ENCODE measurements at places on chromosomes 12 and 14.

- DNase-seq: no peak
These were observed 517.6 kb upstream of the TMEM132C start for GRCh38 chr12:127749416-127749815.

- DNase-seq: no peak
These were observed 21.9 kb downstream of the OR6J1 start for GRCh38 chr14:22622255-22622654.

- DNase-seq: no peak
These were observed 64.4 kb downstream of the TTLL5 start for GRCh38 chr14:75725481-75725880.

DNA sequence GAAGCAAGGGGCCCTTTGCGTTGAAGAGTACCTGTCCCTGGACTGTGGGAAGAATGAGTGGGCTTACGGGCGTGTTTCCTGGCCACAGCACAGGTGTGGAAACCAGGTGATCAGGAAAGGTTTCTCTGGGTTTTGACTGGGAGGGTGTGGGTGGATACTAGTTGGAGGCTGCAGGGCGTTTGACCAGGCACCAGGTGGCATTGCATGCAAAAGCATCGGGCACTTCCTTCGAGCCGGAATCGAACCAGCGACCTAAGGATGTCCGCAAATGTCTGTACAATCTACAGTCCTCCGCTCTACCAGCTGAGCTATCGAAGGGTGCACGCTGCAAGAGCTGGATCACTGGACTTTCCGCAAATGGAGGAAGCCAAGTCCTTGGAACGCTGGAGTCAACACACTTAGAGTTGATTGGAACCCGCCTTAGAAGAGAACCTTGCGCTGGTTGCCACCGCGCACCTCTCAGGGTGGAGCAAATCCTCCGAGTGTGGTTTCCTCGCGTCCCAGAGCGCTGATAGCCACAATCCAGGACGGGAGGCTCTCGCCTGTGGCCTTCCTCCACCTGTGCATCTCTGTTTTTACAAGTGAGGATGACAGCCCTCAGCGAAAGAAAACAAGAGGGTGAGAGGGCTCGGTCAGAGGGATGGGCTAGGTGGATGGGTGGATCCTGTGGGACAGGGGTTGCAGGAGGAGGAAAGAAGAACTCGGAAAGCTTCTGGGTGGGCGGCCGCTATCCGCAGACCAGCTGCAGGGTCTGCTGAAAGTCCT is 21.2 kb upstream of the RNASE4 start:
- DNase-seq: peak; percentile 84

GRCh38 chr12:116053479-116054200 is 223.9 kb downstream of the MED13L start:
- no peak for DNase-seq

Measured in activated CD4-positive, alpha-beta T cell treated with anti-CD3 and anti-CD28 coated beads, Interleukin-2, amount 50 U/mL, for 24 hours (primary cell).